ENCODE measurements at places on chromosomes 1 and 21. TPM values are rescaled to one million over a fixed set of nuclear protein-coding genes. Genes with fewer than 3 reads are reported as not detected.

- H3K27me3 ChIP-seq, result peaks cover 18% of the 10 kb centered on the region
- H3K36me3 ChIP-seq, result peaks cover 6% of the 10 kb centered on the region
- H3K27ac ChIP-seq, result no peak overlapping the region
- peaks cover 30% of the 10 kb centered on the region for H3K4me1 ChIP-seq
- no peak for DNase-seq
Observed at GRCh38 chr21:44349847-44350772, 3.3 kb upstream of the TRPM2 start.

RGS16 gene
- total RNA-seq, result 6.4 TPM

DNA sequence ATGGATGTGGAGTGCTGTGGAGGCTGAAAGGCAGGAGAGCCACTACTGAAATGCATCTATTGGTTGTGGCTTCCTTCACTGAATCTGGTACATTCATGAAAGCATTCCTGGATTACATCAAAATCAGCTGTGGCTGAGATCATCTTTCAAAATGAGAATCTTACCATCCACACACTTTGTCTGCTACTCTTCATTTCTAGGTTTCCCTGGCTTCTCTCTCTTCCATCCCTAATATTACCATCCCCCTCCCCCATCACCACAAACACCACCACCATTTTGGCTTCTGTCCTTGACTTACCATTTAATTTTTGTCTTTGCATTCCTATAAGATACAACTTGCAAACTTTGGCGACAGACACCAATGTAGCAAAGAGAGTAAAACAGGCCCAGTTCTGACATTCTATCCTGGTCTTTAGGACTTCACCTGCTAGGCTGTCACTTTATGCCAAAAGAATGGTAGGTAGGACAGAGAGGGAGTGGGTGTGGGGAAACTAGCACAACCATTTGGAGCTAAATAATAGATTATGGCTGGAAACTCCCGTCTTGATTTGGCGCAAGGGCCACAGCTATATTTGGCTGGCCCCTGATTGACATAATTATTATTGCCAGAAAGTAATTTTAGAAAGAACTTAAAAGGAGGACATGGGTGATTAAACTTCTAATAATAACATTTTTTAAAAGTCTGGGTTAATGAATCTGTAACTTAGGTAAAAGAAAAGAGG is 15.1 kb upstream of the DUSP10 start:
- no peak for DNase-seq
- peaks cover 66% of the 10 kb centered on the region for H3K4me1 ChIP-seq
- H3K27me3 ChIP-seq, result no peaks in the 10 kb centered on the region
- peaks cover 16% of the 10 kb centered on the region for H3K36me3 ChIP-seq

FCRL4 gene
- total RNA-seq, result not detected

RGS4 gene
- not detected for total RNA-seq

EFNA3 gene
- total RNA-seq, result 4.9 TPM

- DNase-seq, result peak; percentile 57
- peaks cover 15% of the 10 kb centered on the region for H3K36me3 ChIP-seq
- peaks cover 30% of the 10 kb centered on the region for H3K4me1 ChIP-seq
- no peaks in the 10 kb centered on the region for H3K27me3 ChIP-seq
Observed at GRCh38 chr1:230084408-230085177, 17.6 kb downstream of the GALNT2 start.

DNA sequence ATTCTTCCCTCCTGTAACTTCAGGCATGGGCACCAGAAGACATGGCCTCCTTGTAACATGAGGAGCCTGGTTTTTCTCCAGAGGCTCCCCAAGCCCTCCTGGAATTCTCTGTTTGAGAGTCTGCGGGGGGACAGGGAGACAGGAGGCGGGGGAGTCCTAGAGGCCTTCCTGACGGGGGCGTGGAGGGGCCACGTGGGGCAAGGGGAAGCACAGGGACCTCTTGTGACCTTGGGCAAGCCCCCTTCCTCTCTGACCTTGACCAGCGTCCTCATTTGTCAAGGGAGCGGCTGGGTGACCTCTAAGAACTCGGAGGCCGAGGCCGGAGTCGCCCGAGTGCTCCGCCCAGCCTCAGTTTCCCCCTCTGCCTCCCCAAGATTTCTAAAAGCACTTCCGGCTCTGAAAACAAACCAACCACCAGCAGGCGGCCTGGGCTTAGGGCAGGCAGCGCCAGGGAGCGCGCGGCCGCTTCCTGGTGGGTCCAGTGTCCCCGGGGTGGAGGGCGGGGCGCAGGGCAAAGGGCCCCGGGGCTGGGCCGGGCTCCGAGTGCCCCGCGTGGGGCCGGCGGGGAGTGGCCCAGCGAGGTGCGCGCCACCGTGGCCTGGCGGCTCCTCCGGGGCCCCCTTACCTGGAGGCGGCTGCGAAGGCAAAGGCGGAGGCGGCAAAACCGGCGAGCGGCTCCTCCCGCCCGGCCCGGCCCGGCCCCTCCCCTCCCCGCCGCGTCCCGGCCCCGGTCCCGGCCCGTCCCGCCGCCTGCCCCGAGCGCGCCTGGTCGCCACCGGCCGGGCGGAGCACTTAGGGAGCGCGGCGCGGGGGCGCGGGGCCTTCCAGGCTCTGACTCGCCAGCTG is at the start of gene TMCO4:
Gene TMCO4, minus strand, starts transcription at position 687 of the 846 bp plus-strand sequence. CDS start 19,158 bp downstream, outside the sequence.
- H3K27me3 ChIP-seq, result peaks cover 4% of the 10 kb centered on the region
- H3K4me1 ChIP-seq, result peaks cover 42% of the 10 kb centered on the region
- H3K36me3 ChIP-seq, result peaks cover 17% of the 10 kb centered on the region

GRCh38 chr1:205235951-205236350 is 8.2 kb downstream of the TMCC2 start:
- H3K27me3 ChIP-seq, result peaks cover 13% of the 10 kb centered on the region
- H3K4me3 ChIP-seq, result no peak overlapping the region
- DNase-seq, result no peak
- no peak overlapping the region for H3K27ac ChIP-seq

TNFRSF9 gene
- total RNA-seq, result 8.0 TPM

NCMAP gene
- total RNA-seq, result not detected

PSRC1 gene
- 28.7 TPM for total RNA-seq

SLC2A5 gene
- total RNA-seq, result 0.25 TPM
